ENCODE measurements at places on chromosomes 5 and 9.

GRCh38 chr5:57450991-57451876, 31.4 kb downstream of the ACTBL2 start:
- DNase-seq = no peak

DNA sequence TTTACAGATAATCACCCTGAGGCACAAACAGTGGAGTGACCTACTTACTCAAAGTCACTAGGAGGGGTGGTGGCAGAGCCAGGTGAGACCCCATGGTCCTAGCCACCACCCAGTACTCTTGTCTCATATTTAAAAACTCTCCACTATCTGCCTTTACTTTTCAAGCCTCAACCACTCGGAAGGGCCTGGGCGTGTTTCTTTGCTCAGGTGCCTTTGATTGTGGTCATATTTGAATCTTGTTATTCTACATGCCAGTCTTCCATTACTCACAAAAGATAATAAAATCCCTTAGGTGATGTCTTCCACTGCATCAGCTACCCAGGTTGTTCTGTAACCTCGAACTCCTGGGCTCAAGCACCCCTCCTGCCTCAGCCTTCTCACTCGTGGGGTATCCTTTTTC, 20.7 kb upstream of the TRIM36 start:
- no peak for DNase-seq

DNA sequence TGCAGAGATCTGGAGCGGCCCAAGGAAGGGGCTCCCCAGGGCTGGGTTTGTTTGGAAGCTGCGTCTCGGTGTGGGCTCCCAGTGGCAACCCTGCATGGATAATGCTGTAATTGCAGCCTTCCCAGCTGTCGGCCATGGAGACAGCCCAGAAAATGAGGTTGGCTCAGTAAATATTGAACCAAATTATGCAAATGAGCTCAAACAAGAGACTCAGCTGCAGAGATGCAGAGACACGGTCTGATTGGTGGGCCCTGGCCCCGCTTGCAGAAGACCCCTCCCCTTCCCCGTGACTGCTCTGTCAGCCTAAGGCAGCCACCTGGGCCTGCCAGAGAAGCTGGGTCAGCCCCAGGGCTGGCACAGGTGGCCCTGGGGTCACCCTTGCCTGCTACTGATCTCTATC, 75.9 kb downstream of the RAD23B start:
- DNase-seq = no peak

DNA sequence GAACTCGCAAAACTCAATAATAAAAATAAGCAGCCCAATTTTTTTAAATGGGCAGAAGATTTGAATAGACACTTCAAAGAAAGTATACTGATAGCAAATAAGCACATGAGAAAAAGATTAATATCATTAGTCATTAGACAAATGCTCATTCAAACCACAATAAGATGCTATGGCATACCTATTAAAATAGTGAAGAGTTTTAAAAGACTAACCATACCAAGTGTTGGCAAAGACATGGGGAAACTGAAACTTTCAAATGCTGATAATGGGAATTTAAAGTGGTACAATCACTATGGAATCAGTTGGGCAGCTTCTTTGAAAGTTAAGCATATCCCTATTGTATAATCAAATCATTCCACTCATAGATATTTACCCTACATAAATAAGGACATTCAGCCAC, 26.6 kb upstream of the ORM1 start:
- DNase-seq = no peak

- DNase-seq = no peak
Observed at GRCh38 chr9:69171049-69171448, 3.0 kb upstream of the TJP2 start.

- DNase-seq = no peak
Observed at GRCh38 chr5:66993882-66994281, 202.7 kb downstream of the CD180 start.

DNA sequence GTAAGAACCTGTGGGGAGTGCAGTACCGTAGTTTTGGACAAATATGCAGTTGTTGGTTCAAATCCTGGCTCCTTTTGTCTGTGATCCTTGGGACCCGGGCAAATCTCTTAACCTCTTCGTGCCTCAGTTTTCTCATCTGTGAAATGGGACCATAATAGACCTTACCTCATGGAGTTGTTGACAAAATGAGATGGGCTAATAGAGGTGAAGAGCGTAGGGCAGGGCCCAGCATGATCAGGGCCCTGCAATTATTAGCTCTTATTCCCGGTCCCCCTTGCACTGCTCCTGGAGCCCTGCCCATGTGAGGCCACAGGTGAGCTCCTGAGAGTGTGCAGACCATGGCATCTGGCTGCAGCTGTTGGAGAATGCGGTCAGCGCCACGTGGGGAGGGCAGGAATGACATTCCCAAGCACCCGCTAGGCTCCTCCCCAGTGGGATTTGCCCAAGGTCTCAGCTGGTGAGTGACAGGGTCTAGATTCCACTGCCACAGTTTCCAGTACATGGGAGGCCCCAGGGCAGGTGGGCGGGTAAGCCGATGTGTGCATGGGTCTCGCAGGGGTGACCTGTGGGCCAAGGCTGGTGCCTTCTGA, 41.0 kb downstream of the NEK6 start:
- no peak for DNase-seq

DNA sequence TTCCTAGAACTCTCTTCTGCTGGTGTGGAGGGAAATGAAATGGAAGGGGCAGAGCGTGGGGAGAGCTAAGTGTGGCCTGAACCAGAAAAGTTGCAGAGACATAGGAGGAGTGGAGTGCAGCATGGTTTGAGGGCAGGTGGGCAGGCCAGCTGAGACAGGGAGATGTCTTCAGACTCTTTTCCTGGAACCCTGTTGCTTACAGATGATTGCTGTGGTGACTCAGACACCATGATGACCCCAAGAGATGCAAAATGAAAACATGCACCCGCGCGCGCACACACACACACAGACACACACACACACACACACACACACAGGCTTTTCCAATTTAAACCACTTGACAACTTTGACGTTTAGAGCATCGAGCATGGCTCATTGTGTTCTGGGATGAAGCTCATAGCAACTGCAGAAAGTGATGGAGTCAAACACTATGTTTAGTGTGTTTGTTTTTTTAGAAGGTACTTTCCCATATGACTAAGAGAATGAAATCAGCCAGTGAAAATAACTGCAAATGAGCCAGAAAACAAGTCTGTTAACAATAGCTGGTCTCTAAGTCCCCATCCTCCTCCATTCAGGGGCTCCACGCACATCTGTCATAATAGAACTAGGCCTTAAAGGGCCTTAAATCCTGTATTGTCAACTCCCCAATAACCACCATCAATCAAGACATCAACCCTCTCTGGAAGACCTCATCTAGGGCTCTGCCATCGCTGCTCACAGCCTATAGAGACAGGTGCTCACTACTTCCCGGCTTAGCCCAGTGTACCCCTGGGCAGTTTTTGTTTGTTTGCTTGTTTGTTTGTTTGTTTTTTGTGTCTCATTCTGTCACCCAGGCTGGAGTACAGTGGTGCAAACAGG, 9.6 kb downstream of the TMOD1 start:
- DNase-seq = no peak

DNA sequence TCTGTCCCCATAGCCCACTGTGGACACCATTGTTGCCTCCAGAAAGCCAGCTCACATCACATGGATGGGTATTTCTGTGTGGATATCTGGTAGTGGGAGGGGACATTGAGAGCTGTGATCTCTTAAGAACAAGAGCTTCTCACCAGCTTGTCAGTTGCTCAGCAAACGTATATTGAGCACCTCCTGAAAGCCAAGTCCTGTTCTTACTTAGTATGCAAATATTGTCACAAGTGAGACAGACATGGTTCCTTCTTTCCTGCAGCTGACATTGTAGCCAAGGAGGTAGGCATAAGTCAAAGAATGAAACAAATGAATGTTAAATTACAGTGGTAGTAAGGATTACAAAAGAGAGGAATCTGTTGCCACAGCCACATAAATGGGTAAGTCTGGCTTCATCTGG, 3.8 kb downstream of the TCOF1 start:
- DNase-seq = no peak

DNA sequence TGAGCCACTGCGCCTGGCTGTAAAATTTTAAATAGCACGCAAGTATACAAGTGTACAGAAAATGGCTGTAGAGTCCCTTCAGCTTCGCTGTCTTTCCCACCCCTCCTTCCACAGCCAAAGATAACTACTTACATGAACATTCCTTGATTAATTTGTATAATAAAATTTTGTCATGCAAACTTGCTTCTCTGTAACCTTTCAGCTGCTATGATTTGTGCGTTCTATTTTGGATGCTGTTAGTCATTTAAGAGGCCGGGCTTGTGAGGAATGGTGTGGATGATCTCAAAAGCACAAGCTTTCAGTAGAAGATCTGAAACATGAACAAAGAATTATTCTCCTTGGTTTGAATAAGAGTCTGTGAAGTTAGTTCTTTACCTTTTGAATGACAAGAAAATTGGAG, 115.0 kb upstream of the TLE1 start:
- DNase-seq = no peak

GRCh38 chr9:81575956-81576355, 113.4 kb downstream of the TLE1 start:
- no peak for DNase-seq

DNA sequence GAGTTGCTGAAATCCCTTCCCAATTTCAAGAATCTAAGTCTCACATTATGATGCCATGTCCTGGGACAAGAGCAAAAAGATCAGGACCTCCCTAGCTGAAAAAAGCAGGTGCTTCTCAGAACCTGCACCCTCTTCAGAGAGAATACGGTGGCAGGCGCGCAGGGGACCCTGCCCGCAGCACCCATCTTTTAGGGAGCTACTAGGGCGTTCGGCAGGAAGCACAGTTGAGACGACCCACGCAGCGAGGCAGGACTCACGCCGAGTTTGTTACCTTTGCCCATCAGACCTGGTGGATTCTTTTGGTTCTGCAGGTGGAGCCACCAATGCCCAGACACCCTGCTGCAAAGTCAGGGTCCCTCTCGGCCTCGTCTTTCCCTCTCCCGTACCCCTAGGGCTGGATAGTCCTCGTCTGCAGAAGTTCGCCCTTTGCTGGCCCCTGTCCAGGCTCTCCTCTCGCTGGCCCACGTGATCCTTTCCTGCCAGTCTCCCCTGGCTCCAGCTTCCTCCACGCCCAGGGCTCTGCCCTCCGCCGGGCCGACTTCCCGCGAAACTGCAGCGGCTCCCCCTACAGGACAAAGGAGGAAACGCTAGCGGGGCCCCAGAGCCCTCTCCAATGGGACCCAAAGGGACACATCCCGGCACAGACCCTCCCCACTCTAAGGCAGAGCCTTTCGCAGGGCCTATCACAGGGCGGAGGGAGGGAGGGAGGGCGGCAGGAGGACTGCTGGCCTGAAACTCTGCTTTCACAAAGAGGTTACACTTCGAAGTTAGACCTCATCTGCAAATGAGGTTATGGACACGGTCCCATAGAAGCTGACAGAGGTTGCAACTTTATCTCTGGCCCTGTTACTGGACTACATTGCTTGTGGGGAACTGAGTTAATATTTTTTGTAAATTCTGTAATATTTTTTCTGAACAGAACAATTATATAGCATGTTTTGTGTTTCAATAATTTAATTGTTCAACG, 28.8 kb downstream of the TMEM174 start:
- DNase-seq = peak; percentile 55

DNA sequence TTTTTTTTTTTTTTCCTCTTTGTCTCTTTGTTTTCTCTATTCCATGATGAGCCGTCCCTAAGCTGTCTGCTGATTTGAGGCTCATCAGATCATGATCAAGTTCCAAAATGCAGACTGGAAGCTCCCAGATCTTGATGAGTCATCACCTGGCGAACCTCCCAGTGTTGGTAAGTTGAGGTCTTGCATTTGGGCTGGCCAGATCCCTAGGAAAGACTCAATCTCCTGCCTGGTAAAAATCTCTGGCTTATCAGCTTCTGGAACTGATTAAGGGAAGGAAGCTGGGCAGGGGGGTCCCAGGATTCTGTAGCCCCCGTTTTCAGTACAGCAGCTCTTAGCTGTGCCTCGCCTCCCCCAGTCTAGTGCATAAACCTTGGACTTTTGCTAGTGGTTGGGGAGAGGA, 69.0 kb downstream of the TSPAN17 start:
- DNase-seq = no peak

DNA sequence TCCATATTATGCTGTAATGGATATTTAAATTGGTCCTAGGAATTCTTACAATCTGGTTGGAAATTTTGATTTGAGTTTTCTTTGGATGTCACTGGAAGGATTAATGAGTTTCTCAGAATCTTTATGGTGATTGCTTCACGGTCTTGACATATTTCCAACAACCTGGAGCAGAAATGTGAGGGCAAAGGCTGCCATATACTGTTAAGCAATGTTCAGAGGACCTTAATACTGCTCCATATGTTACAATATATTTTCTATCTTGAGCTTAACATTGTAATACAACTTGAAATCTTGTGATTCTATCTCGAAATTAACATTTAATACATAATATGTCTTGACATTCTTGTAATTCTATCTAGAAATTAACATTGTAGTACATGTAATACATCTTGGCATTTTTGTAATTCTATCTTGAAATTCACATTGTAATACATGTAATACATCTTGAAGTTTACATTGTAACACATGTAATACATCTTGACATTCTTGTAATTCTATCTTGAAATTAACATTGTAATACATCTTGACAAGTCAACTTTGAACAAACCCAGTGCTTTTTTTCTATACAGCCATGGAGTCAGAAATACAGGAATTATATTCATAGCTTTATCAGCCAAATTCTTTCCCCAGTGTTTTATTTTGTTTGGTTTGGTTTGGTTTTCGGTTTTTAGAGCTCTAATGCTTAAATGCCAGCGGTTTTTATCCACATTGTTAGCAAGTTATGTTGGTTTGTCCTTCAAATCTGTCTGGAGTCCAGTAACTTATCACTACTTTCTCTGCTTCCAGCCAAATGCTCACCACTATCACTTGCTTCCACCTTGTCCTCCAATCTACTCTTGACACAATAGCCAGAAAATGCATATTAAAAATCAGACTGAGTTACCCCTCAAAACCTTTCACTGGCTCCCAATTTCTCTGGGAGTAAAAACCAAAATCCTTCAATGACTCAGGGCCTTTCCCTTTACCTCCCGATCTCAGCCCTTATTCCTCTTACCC, 3.0 kb upstream of the TUT7 start:
- DNase-seq = no peak

DNA sequence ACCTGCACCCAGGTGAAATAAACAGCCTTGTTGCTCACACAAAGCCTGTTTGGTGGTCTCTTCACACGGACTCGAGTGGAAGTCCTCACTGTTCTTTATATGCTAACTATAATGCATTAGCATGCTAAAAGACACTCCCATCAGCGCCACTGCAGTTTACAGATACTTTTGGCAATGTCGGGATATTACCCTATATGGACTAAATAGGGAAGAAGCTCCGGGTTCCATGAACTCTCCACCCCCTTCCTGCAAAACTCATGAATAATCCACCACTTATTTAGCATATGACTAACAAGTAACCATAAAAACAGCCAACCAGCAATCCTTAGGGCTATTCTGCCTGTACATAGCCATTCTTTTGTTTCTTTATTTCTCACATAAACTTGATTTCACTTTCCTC, 426.2 kb upstream of the PTPRD start:
- DNase-seq = no peak

GRCh38 chr5:6403416-6403815, 25.1 kb upstream of the MED10 start:
- DNase-seq = no peak

Data from activated CD4-positive, alpha-beta T cell treated with anti-CD3 and anti-CD28 coated beads, Interleukin-2, amount 50 U/mL, for 4 hours (primary cell).